HuH-7.5 (cell line): ENCODE measurements at places on chromosomes 4 and X.

DNA sequence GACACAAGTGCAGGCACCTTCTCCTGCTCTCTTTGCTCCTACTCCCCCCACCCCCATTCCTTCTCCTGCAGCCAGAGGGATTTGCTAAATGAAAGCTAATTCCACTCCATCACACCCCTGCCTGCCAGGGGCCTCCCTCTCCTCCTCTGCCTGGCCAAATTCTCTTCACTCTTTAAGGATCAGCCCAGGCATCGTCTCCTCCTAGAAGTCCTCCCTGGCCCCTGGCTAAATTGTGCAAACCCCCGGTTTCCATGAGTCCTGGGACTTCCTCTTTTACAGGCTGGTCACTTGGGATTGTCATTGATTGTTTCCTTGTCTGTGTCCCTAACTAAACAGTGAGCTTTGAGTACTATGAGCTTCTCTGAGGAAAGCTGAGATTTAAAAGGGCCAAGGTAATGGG is 8.7 kb upstream of the ABLIM2 start:
- no peak for DNase-seq

- no peak for DNase-seq
Observed at GRCh38 chrX:352181-352580, 33.6 kb upstream of the GTPBP6 start.

DNA sequence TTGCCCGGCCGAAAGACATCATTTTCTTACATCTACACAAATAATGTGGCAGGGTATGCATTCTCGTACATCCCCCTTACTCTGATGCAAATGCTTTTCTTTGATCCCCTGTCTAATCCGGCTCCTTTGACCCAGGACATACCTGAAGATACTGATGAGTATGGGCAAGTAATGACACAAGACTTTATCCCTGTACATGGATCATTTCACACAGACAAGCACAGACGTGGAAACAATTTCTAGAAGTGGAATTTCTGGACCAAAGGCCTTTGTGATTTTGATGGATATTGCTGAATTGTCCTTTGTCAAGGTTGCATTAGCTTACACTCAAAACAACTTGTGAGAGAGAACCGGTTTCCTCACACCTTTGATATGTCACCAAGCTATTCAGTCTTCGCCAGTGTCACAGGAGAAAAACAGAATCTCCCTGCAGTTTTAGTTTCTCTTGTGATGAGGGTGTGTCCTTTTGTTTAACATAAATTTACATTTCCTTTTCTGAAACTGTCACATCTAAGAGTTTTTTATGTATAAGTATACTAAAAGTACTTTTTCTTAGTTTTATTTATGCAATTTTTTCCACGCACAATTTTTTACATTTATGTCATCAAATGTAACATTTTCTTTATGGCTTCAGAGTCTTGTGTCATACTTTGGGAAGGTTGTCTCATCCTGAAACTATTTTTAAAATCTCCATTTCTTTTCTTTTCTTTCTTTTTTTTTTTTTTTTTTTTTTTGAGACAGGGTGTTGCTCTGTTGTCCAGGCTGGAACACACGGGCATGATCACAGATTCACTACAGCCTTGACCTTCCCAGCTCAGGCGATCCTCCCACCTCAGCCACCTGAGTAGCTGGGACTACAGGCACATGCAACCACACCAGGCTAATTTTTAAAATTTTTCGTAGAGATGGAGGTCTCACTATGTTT is 25.2 kb downstream of the RWDD4 start:
- no peak for DNase-seq

- no peak for DNase-seq
Observed at GRCh38 chrX:53398216-53398615, 24.2 kb downstream of the SMC1A start.

DNA sequence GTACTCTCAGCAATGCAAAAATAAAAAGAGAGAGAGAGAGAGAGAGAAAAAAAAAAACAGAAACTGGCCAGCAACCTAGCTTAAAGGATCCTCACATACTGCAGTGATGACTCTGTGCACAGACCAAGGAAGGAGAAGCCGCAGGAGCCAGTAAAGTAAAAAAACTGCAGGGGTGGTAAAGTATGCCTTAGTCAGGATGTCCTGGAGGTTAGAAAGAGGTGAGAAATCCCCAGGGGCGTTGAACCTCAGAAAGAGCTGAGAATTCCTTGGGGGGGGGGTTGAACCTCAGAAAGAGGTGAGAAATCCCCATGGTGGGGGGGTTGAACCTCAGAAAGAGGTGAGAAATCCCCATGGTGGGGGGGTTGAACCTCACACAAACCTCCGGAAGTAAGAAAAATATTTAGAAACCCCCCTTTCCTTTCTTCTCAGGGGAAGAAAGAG is 48.0 kb downstream of the MAGEA9 start:
- DNase-seq = no peak

- DNase-seq = no peak
Observed at GRCh38 chr4:26196567-26196966, 124.2 kb upstream of the RBPJ start.

DNA sequence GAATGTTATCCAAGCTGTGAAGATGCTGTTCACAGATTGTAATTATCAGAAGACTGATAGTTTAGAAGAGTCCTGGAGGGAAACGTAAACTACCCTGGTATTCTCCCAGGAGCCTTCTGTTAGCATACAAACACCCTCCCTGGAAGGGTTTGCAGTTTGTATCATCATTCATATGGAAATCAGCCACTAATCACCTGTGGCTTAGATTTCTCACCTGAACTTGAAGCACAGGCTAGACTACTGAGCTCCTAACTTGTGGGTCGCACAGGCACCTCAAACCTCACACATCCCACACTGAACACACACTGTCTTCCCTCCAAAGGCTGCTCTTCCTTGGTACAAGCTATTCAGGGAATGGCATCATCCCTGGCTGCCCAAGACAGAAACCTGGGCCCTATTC is 30.7 kb downstream of the SHISA3 start:
- no peak for DNase-seq

- no peak for DNase-seq
Observed at GRCh38 chrX:142214081-142214480, 9.0 kb upstream of the MAGEC2 start.

DNA sequence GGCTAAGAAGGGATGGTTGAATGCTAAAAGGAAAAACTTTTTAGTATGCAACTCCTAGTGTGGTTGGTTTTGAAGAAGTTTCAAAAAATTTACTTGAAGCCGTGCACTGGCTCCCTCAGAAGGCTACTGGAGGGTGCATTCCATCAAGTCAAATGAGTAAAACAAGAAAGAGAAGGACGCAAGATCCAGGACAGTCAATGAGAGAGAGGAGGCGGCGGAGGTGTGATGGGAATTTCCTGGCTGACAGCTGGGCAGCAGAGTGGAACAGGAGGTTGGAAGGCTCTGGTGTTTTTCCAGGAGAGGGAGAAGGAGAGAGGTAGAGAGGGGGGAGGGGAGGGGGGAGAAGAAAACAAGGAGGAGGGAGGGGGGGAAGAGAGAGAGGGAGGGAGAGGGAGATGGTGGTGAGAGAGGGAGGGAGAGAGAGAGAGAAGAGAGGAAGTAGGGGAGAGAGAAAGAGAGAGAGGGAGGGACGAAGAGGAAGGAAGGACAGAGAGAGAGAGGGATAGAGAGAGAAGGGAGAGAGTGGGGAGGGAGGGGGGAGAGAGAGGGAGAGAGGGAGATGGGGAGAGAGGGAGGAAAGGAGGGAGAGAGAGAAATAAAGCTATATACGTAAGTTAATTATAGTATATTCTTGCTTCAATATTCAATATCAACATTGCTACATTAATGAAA is 126.4 kb downstream of the SH3KBP1 start:
- DNase-seq = no peak

DNA sequence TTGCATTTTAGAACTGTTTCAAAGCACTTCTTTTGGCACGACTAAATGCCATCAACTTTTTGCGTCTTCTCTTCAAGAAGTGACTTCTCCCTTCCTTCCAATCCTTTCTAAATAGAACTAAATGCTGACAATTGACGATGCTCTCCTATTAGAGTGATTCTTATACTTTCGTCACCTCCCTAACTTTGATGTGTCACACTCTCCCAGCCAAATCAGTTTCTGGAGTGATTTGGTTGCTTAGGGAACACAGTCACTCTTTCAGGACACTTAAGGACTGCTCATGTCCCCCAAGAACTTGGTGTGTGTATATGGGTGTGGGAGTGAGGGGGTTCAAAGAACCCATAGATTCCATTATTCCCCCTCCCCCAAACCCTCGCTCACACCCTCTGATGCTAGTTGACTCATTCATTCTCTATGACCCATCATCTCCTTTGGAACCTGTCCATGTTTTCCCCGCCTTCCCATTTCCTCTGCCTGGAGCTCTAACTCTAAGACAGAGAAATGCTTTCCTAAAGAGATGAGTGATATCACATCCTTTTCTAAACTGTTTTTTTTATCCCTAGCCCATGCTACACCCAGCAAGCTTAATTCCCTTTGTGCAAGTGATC is 26.8 kb upstream of the AREG start:
- no peak for DNase-seq

GRCh38 chrX:136209016-136209738 is 42.0 kb downstream of the MAP7D3 start:
- DNase-seq = peak; percentile 13

GRCh38 chrX:1093121-1093520 is 119.3 kb downstream of the CRLF2 start:
- DNase-seq = no peak

GRCh38 chr4:89175611-89176010 is 64.3 kb downstream of the TIGD2 start:
- DNase-seq = no peak

DNA sequence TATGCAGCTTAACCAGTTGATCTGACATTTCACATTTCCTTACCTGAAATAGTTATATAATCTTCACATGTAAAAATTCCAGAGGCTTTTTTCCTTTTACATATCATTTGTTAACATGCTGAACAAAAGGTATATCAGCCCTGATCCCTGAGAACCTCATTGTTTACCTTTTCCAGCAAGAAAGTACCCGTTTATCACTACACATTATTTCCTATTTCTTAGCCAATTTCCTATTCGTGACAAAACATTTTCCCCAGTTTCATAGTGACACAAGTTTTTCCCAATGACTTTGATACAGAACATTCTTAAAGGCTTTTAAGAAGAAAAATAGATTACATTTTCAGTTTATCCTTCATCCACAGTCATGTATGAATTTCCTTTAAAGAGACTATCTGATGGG is 86.6 kb upstream of the DKK2 start:
- no peak for DNase-seq

- no peak for DNase-seq
Observed at GRCh38 chrX:39643550-39643949, 454.2 kb downstream of the BCOR start.

DNA sequence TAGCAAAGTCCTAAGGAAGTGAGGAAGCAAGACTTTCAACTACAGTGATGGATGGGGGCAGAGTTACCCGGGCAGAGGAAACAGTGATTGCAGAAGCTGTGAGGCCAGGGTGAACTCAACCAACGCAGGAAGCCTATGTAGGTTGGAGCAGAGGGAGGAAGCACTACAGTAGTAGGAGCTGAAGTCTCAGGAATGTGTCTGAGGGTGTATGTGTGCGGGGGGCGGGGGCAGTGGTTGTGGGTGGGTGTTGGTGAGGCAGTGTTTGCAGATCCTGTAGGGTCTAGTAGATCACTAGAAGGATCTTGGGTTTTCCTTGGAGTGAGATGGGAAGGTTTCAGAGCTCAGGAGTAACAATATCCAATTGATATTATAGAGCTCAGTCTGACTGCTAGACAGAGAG is 9.9 kb upstream of the MID1 start:
- DNase-seq = no peak
